ENCODE measurements at places on chromosomes 2 and 18.

DNA sequence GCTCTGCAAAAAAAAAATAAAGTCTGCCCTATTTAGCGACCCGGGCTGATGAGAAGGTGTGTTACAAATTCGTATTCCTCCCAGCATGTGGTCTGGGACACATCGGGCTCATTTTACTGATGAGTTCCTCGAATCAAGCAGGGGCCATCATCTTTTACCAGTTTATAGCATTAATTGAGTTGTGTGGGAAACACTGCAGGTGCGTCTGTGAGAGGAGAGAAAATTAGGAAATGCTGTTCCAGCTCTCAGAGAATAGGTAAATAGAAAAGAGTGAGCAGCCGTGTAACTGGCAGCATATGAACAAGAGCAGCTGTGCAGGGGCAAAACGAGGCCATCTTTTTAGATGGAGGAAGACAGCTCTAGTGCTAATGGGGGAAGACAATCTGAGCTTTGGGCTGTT lies 216.7 kb downstream of the SETBP1 start:
- no peak for DNase-seq

DNA sequence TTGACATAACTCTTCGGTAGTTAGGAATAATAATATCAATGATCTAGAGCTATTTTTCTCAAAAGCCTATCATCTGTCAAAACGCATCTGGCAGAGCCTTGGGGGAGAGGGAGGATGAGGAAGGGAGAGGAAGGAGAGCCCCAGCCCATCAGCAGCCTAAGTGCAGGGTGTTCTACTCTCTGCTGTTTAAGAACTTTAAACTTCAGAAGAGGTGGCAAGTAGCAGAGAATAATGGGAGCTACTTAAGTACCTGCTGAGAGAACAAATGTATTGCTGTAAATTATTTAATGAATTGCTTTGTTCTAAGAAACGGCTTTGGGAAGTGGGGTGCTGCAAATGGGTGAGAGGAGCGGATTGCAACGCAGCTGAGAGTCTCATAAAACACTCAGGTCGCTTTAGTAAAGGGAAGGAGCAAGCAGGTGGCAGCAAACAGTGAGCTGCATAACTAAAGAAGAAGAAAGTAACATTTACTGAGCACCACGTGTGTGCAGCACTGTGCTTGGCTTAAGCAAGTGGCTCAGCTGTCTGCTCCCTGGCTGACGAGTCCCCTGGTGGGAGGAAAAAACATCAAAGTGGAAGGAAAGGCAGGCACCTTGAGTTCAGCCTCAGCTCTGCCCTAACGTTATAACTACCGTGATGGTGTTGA lies 26.3 kb upstream of the SH3RF3 start:
- DNase-seq: no peak

- DNase-seq: no peak
Observed at GRCh38 chr2:71586471-71586870, 133.1 kb downstream of the DYSF start.

DNA sequence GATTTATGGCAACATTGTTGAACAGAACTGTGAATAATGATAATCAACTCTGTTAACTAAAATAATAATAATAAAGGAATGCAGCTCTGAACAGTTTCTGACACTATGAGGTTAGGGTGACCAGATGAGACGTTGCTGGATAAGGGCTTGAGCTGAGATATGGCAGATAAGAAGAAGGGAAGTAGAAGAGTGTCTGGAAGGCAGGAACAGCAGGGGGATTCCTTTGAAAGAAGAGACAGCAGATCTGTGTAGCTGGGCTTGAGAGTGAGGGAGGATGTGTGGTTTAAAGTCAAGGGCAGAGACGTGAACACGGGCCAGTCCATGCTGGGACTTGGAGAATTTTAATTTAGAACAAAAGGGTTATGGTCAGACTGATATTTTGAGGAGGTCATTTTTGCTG lies 273.1 kb upstream of the SLC14A2 start:
- DNase-seq: no peak

DNA sequence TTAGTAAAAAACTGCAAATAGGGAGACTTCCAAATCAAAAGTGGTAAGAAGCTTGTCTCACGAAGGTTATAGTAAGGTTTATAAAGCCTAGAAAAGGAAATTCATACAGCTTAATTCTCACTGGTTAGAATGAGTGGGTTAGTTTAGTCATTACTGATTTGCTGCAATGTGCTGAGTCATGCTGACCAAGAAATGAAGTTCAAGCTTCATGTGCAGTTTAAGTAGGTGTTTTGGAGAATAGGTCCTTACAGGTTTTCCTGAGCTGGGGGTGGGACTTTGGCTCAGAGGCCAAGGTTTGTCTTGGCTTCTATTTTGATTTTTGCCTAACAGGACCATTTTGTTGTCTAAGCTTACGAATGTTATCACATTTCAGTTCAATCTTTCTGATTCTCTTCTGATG lies 15.1 kb downstream of the CLIP4 start:
- DNase-seq: peak; percentile 34

Data from KBM-7 (cell line).